ENCODE measurements at places on chromosomes 5 and 9. TPM values are rescaled to one million over a fixed set of nuclear protein-coding genes. Genes with fewer than 3 reads are reported as not detected.
A peak's percentile ranks its signal among the peaks of the same experiment; 100 is the strongest.

LHFPL2 gene
- 22.5 TPM for total RNA-seq

DNA sequence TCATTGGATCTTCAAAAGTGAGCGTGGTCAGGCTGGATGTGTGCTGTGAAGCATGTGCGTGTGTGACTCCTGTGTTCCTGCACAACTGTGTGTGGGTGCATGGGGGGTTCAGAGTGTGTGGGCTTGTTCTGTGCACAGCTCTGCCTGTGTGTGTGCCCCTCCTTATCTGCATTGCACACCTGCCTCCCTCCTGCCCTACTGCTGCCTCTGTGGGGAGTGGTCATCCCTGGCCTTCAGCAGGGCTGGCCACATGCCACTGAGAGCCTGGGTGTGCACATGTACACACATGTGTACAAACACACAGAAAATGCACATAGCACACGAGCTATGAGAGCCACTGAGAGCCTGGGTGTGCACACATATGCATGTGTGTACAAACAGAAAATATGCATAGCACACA, 92.1 kb downstream of the CACNA1B start:
- no peak for DNase-seq

C5orf46 gene
- total RNA-seq: 0.65 TPM

- DNase-seq: no peak
Measured at GRCh38 chr5:149108651-149109280, 32.5 kb upstream of the ABLIM3 start.

GLRA1 gene
- not detected for total RNA-seq

CCDC180 gene
- 0.54 TPM for total RNA-seq

DNA sequence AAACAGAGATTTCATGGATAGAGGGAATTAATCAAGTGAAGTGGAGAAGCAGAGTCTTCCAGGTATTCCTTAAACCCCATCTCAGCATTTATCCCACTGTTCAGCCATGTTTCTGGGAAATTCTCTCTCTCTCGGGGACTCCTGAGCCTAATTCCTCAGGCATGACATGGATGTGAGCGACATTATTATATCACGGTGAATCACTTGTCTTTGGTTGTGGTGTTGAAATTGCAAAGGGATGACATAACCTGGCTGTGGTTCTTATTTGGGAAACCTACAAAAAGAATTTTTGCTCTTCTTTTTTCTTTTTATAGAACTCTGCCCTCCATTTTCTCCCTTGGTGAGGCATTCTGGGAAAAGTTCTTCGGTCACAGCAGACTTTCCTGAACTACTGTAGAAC, 457.9 kb upstream of the PTGER4 start:
- peak; percentile 86 for DNase-seq

DNA sequence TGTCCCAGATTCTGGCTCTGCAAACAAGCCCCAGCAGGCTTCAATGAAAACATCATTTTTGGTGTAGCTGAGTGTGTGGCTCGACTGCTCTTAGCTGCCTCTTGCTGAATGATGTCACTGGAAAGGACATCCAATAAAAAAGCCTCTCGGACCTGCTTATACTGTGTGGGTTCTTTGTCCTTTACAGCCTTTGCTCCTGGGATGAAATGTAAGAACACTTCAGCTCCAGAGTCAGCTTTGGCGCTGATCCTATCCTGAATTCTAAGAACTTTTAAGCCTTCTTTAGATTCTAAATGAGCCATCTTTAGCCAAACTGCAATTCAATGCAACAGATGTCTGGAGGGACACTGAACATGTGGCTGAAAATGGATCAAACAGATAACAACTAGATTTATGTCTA, 404.6 kb upstream of the C9orf72 start:
- peak; percentile 27 for DNase-seq

GRCh38 chr5:76689321-76690036, 26.4 kb upstream of the F2R start:
- peak; percentile 87 for DNase-seq

LCNL1 gene
- not detected for total RNA-seq

- DNase-seq: no peak
Measured at GRCh38 chr5:149150457-149150856, 9.2 kb downstream of the ABLIM3 start.

GRCh38 chr5:33611877-33612276, 171.1 kb downstream of the TARS1 start:
- DNase-seq: no peak

DNA sequence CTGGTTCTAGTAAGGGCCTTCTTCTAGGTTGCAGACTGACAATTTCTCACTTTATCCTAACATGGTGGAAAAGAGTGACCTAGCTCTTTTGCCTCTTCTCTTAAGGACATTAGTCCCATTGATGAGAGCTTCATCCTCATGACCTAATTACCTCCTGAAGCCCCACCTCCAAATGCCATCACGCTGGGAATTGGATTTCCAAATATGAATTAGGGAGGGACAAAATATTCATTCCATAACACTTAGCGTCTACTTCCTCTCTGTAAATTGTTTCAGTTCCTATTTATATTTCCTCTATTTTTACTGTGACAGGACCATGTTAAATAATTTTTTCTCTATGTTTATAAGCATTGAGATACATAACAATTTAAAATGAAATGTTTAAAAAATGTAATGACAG, 408.8 kb downstream of the CDH10 start:
- no peak for DNase-seq

- DNase-seq: no peak
Measured at GRCh38 chr9:278651-279050, 64.0 kb downstream of the DOCK8 start.

ANKRD34B gene
- total RNA-seq: not detected

- peak; percentile 36 for DNase-seq
Measured at GRCh38 chr5:178625679-178626483, 969 bp downstream of the CLK4 start.

DNA sequence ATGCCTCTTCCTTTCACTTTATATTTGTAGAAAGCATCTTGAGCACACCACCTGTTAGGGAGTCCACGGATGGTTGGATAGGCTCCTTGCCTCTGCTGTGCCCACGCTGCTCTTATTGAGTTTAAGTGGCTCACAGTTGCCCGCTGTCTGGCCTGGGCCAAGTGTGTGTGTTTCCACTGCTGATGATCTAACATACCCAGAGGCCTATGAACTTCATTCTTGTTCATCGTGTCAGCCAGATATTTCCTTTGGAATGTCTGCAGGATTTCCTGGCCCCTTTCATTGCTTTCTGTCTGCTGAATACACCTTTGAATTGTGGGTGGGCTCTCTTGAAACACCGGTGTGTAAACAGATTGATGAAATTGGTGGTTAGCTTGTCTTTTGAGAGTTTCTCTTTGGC, 46.6 kb downstream of the MVB12B start:
- DNase-seq: peak; percentile 79

DNA sequence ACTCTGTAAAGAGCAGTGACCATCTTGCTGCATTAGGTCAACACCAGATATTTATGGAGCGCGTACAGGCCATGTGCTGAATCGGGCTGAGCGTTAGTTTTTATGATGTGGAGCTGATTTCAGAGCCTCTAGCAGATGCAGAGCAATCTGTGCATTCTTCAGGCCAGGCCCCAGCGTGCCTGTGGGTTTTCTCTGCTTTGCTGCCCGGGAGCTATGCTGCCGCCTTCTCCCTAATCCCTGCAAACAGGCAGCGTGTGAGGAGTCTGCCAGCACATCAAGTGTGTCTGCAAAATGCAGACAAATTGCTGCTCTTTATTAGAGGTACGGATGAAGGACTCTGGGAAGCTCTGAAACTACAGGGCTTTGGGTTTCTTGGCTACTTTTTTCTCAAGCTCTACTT, 170.0 kb downstream of the NTRK2 start:
- DNase-seq: peak; percentile 74

OMD gene
- not detected for total RNA-seq

- DNase-seq: no peak
Measured at GRCh38 chr5:7876867-7877266, 7.9 kb downstream of the MTRR start.

DNA sequence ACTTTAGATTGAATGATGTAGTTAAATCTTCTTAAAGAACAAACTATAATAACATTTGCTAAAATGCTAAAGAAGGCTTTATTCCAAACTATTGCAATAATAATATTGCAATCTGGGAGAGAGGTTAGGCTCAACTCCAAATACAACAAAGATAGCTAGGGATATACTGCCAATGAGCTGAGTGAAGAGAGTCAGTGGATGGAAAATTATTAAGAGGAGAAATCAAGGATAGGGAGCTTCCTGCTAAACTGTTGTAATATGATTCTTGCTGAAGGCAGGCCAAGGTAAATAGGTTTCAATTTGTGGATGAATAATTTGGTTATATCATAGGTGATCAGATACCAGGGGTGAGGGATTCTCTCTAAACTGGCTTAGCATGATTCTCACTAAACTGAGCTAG, 1651.5 kb downstream of the EFNA5 start:
- no peak for DNase-seq

GRCh38 chr9:86098824-86099700, at the start of gene GOLM1:
Gene GOLM1 (minus strand): TSS chr9:86099558. CDS start chr9:86079320, 20,238 bp downstream.
- peak; percentile 26 for DNase-seq

DNA sequence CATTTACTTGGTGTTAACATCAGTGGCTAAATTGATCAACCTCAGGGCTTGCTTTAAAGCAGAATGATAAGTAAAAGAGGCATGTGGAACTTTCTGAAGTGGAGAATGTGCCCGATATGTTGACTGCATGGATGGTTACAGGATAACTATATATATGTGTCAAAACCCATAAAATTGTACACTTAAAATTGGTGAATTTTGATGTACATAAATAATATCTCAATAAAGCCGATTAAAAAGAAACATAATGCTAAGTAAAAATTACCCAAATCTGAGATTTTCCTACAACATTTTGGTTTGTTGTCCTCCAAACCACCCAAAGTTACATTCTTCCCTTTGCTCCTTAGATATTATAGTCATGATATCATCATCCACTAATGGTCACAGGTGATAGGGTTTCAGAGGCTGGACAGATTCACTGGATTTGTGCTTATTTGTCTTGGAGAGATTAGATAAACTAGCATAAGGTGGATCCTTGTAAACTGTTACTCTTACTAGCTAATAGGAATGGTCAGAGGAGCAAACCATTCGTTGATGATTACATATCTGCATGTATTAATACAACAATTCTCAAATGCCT, 119.7 kb upstream of the RPS23 start:
- no peak for DNase-seq

DNA sequence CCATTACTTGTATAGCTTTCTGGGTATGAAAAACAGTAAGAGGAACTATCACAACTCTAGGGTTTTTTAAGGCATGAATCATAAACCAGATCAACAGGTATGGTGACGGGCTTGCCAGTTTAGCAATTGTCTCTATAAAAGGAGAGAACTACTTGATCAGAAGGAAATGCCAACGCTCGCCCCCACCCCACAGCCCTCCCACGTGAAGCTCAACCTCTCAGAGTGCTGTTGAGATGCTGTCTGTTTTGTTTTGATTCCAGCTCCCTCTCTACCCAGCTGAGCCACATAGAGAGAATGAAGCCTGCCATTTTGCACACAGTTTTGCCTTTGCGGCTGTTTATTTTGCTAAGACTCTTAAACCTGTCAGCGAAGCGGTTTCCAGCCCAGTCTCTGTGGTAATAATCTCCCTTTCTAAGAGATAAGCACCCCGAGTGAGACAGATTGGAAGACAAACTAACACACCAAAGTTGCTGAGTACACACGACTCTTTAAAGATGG, 257.9 kb upstream of the ANKRD55 start:
- DNase-seq: peak; percentile 94

- no peak for DNase-seq
Measured at GRCh38 chr5:1793966-1794900, 5.4 kb downstream of the MRPL36 start.

DNA sequence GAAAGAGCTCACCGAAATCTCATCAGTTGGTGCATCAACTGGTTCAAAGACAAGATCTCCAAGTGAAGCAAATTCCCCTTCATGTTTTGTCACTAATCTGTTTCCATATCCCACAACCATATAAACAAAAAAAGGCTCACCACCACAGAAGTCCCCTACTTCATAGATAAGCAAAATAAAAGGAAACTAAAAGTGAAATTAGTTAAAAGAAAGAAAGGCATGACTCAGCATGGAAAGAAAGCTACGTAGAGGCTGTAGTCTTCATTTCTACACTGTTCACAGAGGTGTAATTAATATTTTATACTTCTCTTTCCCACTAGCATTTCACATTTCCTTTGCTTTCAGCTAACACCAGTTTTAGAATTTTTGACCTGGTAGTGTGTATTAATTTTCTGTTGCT, 208.0 kb downstream of the CYLC2 start:
- no peak for DNase-seq

MLANA gene
- not detected for total RNA-seq

C9 gene
- total RNA-seq: not detected

- no peak for DNase-seq
Measured at GRCh38 chr9:2032234-2032633, 17.1 kb downstream of the SMARCA2 start.

IL3 gene
- total RNA-seq: not detected

DNA sequence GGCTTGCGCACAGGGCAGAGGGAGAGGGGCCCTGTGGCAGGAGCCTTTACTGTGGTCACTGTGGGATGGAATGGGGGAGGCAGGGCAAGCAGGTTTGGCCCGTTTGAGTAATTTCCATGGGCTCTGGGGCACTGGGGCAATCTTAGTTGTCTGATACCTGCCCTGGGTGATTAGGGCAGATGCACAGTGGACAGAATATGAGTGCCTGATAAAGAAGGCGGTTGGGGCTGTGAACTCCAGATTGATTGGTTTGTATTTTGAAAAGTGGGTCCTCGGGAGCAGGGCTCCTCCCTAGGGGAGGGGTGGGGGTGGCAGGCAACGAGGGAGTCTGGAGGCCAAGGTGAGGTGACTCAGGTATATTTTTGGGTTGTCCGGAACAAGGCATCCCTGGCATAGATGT, 247.5 kb downstream of the NSG2 start:
- no peak for DNase-seq

ORM2 gene
- total RNA-seq: not detected

DNA sequence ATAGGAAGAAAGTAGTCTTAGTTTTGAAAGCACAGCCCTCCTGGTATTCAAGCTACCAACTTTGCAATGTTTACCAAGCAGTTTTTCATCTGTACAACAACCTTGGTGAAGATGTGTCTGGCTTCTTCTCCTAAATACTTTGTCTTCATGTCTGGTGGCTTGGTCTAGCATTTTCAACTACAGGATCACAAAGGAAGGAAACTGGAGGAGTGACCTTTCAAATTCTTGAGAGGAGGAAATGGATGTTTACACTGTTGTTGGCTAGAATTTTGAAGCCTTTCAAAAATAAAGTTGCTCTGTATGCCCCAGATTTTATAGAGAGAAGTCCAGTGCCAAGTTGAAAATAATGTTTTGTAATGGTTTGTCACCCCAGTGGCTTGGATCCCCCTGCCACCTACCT, 16.3 kb downstream of the PAM start:
- DNase-seq: no peak

DNA sequence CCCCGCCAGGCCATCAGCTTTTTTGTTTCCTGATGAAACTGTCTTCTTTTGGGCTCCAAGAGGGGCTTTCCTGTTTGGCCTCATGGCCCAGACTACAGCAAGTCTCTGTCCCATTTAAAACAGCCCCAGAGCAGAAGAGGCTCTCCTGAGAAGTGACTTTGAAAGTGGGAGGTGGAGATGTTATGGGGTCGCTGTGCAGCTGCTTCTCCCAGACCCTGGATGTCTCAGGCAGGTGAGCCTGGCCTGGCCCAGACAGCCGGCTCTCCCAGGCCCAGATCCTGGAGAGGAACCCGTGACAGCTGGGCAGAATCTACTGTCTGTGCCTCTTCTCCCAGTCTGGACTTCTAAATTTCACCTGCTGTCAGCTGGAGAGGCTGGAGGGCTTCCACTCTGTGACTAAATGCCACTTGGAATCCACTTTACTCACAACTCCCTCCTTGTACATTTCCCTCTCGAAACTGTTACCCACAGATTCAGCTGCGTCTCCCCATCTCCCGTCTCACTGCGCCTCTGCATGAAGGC, 20.6 kb downstream of the FAM78A start:
- no peak for DNase-seq

ACTBL2 gene
- 0.04 TPM for total RNA-seq

LMX1B gene
- total RNA-seq: 1.2 TPM

All from foreskin keratinocyte (primary cell).